ENCODE measurements at places on chromosomes 4 and X.
A peak's percentile ranks its signal among the peaks of the same experiment; 100 is the strongest.

DNA sequence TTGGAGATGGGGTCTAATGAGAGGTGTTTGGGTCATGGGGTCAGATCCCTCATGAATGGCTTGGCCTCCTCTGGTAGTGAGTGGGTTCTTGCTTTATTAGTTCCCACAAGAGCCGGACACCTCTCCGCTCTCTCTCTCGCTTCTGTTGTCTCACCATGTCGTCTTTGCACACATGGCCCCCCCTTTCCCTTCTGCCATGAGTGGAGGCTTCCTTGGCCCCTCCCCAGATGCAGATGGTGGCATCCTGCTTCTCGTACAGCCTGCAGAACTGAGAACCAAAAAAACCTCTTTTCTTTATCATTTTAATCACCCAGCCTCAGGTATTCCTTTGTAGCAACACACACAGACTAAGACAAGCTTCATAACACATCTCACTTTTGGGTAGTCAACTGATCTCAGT, 49.6 kb upstream of the SPRY1 start:
- no peak for DNase-seq

- no peak for DNase-seq
Observed at GRCh38 chrX:152845618-152846240, 14.9 kb downstream of the NSDHL start.

- DNase-seq: no peak
Observed at GRCh38 chr4:67762086-67762485, 7.9 kb upstream of the GNRHR start.

DNA sequence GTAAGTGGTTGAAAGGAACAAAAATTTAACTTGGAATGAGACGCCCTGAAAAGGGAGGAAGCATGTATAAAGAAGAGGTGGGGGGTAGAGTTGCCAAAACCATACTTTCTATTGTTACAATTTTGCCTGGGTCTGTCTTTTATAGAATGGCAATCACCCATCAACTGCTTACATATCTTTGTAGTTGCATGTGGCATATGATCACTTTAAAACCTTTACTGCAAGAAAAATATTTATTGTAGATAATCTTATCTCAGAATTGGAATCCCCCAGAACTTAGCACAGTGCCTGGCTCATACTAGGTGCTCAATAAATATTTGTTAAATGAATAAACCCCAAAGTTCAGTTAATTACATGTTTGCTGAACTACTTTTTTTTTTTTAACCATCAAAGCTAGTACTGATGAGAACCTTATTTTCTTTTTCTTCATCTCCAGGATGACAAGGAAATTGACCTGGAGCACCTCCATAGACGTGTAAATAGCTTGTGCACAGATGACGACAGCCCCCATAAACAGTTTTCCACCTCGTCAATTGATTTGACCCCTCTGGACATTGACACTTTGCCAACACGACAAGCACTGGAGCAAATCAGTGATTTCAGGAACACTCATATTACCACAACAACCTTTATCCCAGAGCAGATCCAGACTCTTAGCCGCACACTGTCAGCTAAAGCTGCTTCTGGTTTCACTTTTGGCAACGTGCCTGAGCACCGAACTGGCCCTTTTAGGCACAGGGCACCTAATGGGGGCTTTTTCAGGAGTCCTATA, 56.7 kb upstream of the ATOH1 start:
- no peak for DNase-seq

- no peak for DNase-seq
Observed at GRCh38 chrX:36434522-36434921, 515.0 kb downstream of the CFAP47 start.

GRCh38 chr4:106996490-106996889, 39.6 kb downstream of the DKK2 start:
- DNase-seq: no peak

DNA sequence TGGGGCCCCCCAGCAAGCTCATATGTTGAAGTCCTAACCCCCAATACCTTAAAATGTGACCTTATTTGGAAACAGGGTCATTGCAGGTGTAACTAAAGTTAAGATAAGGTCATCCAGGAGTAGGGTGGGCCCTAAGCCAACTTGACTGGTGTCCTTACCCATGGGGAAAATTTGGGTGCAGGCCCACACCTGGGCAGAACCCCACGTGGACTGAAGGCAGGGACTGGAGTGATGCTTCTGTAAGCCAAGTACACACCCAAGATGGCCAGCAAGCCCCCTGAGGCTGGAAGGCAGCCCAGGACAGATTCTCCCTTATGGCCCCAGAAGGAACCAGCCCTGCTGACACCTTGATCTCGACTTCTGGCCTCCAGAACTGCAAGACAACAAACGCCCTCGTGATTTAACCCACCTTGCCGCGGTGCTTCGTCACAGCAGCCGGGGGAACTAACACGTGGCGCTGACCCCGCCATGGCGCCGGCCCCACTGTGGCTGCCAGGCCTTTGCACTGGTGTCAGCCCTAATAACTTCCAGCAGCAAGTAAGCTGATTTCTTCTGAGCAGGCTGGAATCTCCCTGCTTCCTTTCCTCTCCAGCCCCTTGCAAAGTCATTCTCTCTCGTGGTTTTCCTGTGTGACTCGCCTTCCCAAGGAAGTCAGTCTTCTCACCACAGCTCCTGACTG, 23.2 kb upstream of the MXD4 start:
- peak; percentile 9 for DNase-seq

- DNase-seq: no peak
Observed at GRCh38 chr4:111492496-111492895, 652.8 kb upstream of the FAM241A start.

DNA sequence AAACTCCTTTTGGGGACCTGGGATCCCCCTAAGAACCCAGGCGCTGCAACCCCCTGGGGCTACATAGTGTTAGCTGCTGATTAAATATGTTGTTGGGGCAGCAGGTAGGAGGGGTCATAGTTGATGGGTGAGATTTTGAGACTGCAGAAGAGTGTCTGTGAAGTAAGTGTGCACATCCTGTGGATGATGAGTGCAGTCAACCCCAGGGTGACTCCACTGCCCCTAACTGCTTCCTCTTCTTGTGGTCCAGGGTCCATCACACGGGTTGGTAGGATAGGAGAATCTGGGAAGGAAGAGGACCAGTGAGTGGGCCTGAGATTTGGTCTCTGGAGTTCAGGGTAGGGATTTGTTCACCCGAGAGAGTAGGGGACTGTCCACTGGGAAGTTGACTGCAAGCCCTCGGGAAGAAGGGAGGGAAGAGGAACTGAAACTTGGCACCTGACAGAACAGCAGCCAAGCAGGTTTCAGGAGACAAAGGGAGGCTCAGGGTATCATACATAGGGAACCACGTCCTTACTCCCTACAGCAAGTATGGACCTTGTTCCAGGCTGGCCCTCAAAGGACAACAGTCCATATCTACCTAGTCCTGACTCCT, 8.5 kb downstream of the DLG3 start:
- no peak for DNase-seq

GRCh38 chr4:121049072-121049599, 23.2 kb downstream of the NDNF start:
- no peak for DNase-seq

DNA sequence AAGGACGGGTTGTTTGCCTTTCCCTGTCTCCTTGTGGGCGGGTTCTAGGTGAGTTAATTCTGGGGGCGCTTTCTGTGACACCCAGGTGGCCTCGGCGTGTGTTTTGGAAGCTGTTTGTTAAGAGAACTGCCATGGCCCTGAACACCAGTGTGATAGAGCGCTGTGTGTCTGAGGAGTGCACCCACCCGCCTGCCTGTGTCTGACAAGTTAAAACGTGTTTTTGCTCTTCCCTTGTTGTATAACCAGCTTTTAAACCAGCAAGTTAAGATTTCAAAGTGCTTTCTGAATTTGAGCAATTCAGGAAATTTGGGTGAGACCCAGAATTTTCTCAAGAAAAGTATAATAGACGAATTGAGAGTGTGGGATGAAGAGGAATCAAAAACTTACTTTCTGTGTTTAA, 55.2 kb upstream of the HGFAC start:
- DNase-seq: no peak

DNA sequence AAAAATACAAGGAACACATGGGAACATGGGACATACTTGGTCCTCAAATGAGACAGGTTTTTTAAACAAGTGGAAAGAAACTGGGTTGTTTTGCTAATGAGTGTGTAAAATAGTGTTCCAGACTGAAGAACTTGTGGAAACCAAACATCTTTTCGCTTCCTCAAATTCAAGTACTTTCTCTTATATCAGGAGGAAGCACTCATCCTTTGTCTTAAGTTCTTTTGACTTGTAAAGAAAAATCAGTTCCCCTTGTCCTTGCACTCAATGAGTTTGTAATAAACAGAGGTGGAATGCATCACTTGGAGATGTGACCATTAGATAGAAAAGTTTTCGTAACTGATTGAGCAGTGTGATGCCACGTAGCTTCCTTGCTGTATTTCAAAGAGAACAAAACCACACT, 101.1 kb downstream of the PHOX2B start:
- no peak for DNase-seq

- peak; percentile 69 for DNase-seq
Observed at GRCh38 chr4:81466841-81467671, 4.7 kb downstream of the RASGEF1B start.

- no peak for DNase-seq
Observed at GRCh38 chr4:26531491-26532116, 41.3 kb upstream of the CCKAR start.

DNA sequence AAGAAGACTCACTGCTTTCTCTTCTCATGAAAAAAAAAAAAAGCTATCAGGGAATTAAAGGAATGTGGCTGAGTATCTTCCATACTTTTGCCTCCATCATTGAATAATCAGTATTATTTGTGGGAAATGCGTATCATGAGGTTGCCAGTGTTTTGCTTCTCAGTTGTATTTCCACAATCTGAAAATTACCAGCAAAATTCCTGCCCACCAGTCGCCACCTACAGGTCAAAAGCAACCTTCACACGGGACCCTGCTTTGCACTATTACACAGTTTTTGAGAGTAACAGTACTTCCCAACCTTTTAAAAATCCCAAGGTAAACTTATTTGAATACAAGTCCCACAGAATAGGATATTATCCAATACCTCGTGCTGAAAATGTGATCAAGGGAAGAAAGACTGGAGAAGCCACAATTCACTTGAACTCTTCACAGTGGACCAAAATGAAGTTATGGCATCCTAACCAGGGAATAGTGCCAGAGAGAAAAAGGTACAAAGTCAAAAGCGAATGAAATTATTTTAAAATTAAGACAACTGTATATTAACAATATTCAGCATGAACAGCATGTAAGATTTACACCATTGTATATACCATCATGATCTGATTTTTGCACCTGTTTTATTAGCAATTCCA, 30.4 kb downstream of the PGRMC1 start:
- no peak for DNase-seq

DNA sequence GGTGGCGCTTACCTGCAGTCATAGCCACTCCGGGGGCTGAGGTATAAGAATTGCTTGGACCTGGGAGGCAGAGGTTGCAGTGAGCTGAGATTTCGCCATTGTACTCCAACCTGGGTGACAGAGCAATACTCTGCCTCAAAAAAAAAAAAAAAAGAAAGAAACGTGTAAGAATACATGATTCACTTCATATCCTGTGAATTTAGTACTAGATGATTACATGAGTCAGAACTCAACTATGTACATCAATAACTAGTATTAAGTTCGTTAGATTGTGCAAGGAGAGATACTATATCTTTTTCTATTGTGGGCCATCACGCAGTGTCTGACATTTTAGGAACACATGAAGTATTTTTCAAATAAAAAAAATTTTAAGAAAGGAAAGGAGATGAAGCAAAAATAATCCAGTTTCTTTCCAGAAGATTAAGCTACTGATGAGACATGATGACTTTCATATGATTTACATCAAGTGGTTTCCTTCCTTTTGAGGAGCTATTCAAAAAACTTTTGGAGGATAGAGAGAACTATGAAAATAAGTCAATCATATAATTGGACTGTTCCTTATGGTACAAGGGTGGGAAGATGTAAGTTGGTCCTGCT, 64.7 kb upstream of the EXOC1L start:
- no peak for DNase-seq

- DNase-seq: no peak
Observed at GRCh38 chr4:108116423-108117168, 52.1 kb downstream of the LEF1 start.

DNA sequence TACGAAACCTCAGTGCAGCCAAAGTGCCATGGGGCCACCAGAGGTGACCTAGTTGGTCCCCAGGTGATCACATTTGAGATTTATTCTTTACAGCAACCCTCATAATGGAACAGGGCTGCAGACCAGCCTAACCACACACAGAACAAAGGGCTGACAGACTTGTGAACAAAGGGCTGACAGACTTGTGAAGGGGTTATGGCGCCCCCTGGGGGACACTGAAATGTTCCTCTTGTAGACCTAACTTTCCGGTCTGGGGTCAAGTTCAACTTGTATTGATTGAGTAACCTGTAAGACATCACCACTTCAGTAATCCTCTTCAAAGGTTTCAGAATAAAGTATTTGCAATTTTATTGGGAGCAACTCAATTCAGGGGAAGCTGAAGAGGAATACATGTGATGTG, 175.9 kb upstream of the RPS6KA3 start:
- peak; percentile 59 for DNase-seq

- DNase-seq: peak; percentile 25
Observed at GRCh38 chrX:45200741-45201234, at the start of gene DIPK2B. TSS of gene DIPK2B (minus strand) at chrX:45200876. CDS start at chrX:45200826, 50 bp downstream.

DNA sequence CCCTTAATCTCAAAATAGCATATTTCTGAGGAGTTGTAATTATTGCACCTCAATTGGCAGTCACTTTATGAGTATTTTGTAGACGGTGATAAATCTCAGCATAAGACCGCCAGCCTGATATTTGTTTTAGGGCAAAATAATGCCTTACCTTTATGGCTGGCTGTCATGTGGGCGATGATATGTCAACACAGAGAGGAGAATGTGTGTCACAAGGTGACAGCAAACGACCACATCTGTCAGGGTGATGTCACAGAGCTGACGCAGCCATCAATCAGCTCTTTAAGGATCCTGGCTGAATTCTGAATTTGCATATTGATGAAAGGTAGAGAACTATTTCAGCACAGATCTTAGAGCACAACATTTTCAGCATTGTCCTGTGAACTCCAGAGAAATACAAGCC, 209.7 kb downstream of the CEP135 start:
- no peak for DNase-seq

DNA sequence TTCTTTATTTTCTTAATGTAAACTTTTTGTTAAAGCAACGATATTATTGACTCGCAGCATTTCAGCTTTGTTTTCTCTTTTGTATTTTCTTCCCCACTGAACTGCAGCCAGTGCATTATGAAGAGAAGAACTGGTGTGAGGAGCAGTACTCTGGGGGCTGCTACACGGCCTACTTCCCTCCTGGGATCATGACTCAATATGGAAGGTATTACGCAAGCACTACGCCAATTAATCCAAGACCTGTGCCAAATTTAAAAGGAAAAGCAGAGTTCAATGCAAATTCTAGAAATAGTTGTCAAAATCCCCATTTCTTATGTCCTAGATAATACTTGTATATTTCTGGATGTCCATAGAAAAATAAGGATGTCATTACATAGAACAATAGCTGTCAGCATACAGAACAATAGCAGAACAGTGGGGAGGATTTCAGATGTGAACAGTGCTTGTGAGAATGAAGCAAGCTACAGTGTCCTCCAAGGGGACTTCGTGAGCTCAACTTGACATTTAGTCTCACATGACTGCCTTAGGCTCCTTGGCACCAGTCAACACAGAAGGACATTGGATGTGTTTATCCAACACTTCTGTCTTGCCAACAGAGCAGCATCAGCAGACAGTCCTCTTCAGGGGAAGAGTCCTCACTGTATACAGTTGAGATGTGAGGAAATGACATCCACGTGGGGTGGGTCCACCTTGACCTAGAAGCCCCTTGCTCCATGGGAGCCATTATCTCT, 85.9 kb downstream of the MAOA start:
- no peak for DNase-seq
